Activated T-helper 2 cell treated with anti-CD3 and anti-CD28 coated beads, Interferon-gamma antibody, Interleukin-2, Interleukin-4, amounts not matched to agents 10 μg/mL and 5 μg/mL and 100 μg/mL, durations not matched to agents 14 hours and 24 hours and 36 hours (primary cell): ENCODE measurements at places on chromosomes 13 and 19.
A peak's percentile ranks its signal among the peaks of the same experiment; 100 is the strongest.

GRCh38 chr13:46631179-46631542, 78.2 kb downstream of the LRCH1 start:
- no peak for DNase-seq

DNA sequence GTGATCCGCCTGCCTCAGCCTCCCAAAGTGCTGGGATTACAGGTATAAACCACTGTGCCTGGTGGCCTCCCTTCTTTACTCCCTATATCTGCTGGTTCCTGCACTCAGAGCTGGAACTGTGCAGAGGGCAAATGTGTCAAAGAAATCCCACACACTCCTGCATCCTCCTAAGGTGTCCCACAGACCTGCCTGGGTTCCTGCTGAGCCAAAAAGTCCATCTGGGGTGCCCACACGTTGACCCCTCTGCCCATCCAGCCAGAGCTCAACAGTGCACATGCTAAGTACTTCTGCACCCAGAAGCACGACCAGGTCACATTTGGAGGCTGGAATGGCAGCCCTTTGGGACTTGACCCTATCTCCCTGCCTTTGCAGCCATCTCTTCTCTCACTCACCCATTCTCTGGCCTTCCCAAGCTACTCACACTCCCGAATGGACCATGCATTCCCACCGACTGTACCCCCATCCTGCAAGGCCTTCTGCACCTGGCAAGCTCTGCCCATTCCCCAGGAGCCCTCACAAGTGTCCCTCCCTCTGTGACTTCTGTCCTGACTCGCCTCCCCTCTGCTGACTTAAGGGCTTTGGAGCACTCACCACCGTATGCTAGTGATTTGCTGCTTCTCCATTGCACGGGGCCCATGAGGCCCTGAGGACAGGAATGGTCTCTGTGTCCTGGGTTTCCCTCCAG, 152.1 kb downstream of the KCTD15 start:
- DNase-seq, result no peak

GRCh38 chr13:30882026-30882850, 23.8 kb upstream of the MEDAG start:
- no peak for DNase-seq

DNA sequence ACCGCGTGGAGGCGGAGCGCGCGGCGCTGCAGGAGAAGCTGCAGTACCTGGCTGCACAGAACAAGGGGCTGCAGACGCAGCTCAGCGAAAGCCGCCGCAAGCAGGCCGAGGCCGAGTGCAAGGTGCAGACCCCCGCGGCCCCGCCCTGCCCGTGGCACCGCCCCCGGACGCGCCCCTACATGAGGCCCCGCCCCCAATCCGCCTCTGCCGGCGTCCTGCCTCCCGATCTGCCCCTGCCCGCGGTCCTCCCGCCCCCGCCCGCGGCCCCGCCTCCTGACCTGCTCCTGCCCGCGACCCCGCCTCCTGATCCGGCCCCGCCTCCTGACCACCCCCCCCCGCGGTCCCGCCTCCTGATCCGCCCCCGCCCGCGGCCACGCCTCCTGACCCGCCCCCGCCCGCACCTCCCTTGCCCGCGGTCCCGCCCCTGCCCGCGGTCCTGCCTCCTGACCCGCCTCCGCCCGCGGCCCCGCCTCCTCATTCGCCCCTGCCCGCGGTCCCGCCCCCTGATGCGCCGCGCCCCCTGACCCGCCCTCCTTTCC, 11.7 kb downstream of the PRR36 start:
- DNase-seq, result peak; percentile 58

GRCh38 chr13:29761815-29762214, 88.6 kb downstream of the UBL3 start:
- DNase-seq, result no peak
